ENCODE measurements at places on chromosomes 5 and 9.

DNA sequence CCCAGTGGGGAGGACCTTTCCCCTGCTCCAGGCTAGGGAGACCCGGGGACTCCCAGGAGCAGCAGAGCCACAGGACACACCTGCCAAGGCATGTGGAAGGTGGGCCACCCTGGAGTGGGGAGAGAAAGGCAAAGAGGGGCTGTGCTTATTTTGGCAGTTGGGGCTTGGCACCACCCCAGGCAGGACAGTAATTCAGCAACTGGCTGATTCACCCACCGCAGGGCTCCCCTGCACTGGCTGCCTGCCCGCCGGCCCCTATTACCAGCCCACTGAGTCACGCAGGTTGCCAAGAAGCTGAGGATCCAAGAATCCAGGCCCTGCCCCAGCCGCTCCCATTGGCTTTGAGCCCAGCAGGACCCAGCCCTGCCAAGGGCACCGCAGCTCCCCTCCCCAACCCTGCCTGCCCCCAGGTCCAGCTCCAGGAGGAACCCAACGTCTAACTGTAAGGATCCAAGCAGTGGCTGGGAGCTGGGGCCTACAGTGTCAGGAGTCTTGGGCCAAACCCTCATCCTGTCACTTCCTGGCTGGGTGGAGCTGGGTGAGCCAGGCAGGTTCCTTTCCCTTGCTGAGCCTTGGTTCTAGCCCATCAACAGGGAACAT lies 14.2 kb upstream of the RALGDS start:
- DNase-seq: peak; percentile 58

GRCh38 chr5:86626149-86626548 lies 8.4 kb downstream of the COX7C start:
- DNase-seq: no peak

GRCh38 chr5:120454094-120454798 lies 9.9 kb upstream of the PRR16 start:
- DNase-seq: no peak

- no peak for DNase-seq
These were observed 4.5 kb downstream of the SPARC start for GRCh38 chr5:151682240-151682639.

DNA sequence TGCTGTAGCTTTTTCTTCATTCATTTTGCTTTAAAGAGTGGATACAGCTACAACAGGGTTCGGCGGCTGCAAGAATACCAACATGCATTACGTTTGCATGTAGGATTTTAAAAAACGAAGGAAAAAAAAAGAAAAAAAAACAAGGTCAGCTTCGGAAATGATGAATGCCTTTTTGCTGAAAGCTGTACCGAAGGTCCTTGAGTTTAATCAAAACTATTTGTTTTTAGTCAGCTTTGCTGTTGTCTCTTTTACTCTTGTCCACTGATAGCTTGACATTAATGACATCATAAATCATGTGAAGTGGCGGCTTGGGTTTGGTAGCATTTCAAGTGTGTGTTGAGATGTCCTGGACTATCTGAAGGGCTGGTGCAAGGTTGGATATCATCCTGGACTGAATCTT lies 779.1 kb downstream of the NR2F1-AS1 start:
- DNase-seq: no peak

GRCh38 chr5:79297661-79298060 lies 61.7 kb downstream of the JMY start:
- no peak for DNase-seq

DNA sequence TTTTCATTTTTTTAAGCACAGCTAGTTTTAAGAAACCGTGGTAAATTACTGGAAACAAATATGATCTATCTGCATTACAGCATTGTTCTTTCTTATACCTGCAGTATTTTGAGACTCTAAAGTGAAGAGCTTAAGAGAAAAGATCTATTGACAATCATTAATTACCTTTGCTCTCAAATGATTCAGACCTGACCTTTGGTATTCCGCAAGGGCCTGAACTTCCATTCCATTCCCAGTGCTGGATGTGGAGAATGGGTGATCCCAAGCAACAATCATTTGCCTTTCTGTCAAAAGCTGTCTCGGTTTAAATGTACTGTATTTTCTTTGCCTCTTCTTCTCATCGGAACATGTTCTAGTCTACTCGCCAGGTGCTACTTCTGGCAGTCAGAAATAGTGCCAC lies 18.9 kb downstream of the NREP start:
- no peak for DNase-seq

DNA sequence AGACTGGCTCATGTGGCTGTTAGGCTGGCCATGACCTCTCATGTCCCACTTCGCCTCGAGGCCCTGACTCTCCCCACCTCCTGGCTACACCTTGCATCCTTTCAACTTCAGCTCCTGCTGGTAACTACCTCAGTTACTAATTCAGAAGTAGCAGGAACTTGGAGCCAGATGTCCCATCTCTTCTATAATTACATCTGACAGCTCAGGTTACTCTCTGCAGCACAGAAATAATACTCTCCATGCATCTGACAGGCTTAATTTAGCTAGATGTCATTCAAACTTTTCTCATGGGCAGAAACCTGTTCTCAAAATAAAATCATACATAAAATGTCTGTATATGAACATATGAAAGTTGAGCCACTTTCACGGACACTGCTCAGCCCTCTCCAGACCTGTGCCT lies 92.2 kb upstream of the IL33 start:
- DNase-seq: no peak

DNA sequence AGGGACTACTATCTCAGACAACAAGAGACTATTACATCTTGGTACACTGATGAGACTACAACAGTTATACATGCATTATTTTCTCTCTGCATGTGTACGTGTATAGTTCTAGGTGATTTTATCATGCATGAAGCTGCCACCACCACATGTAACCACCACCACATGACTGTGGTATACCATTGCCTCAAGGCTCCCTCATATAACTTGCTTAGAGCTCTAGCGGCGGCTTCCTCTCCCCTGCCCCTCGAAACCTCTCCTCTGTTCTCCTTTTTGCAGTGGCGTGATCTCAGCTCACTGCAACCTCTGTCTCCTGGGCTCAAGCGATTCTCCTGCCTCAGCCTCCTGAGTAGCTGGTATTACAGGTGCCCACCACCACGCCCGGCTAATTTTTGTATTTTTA lies 162.3 kb downstream of the AOPEP start:
- no peak for DNase-seq

- no peak for DNase-seq
These were observed 19.7 kb upstream of the CSF1R start for GRCh38 chr5:150105928-150106615.

DNA sequence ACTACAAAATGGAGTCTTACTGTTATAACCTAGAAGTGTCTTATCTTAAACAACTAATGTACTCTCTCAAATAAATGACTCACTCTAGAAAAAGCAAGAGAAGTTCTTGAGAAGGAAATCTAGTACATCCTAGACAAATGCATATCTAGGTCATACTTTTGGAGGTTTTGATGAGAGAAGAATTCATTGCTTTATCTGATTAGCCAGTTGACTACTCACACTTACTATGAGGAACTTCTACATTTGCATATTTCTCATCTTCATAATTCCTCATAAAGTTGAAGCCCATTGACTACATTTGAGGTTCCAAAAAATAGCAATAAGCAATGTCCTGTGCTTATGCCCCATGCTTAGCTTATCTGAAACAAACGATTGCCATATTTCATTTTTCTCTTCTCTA lies 2.8 kb downstream of the JAKMIP2 start:
- DNase-seq: no peak

DNA sequence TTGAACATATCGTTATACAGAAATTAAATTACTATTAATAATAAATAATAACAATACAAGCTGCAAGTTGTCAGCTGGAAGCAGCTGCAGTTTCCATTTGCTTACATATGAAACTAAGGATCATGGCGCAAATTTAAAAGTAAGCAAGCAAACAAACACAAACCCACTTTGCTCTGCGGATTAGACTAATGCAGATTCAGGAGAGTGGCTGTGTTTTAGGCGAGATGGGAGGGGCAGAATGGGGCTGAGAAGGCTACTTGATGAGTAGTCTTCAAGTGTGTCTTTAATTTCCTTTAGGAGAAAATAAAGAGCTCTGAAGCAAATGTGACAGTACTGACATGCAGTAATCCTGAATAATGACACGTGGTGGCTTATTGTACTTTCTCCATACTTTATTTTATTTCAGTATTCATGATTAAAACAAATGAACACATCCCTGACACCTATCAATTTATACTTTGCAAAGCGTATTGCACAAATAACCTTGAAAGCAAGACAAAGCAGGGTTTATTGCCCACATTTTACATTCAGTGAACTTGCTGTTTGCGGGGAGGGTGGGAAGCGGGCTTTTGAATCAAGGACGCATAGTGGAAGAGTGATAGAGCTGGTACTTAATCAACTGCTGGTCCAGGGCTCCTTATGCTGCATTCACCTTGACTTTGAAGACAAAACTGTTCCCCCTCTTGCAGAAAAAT lies 221.4 kb upstream of the TRIM32 start:
- no peak for DNase-seq

DNA sequence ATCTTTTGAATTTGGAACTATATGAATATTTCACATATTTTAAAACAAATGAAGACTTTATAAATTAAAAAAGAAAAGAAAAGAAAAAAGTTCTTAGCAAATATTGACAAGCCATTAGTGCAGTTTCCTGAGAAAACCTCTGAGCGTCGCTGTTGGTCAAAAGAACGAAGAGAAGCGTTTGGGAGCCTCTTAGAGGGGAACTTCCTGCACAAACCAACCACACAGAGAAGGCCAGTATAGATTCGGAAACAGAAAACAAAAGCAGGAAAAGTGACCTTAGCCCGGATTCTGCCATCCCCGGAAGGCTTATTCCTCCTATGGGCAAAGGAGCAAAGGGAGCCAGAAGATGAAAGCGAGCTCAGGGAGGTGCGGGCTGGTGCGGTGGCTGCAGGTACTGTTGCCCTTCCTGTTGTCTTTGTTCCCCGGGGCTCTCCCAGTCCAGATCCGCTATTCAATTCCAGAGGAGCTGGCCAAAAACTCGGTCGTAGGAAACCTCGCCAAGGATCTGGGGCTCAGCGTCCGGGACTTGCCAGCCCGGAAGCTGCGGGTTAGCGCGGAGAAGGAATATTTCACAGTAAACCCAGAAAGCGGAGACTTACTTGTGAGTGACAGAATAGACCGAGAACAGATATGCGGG lies at the start of gene PCDHGB2:
Gene PCDHGB2, plus strand, starts transcription at position 205 of the 637 bp plus-strand sequence. Its CDS starts 142 bp downstream, at position 347.
- no peak for DNase-seq

DNA sequence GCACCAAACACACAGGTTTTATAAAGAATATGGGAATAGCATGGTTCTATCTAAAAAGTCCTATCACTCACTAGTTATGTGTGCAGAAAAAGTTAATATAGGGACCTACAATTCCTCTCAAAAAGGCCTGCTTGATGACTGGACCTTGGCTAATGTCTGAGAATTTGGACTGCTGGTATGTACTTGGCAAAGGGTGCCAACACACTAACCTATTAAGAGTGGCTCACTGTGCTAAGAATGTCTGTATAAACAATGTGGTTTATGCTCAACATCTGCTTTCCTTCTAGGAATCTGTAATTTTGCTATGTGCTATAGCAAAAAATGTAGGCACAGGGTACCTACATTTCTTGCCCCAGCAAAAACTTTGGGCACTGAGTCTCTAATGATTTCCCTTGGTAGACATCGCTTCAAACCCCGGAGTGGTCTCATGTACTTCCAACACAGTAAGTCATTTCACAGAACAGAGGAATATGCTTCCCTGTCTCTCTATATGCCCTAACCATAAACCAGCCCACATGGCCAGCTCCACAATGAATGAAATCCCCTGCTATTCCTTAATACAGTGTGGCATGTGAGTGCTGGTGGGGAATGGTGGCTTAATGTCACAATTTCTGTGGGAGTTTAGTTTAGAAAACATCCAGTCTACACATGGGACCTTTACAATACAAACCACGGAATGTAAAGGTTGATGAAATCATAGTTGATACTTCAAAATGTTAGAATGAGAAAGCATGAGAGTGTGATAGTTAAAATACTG lies 101.7 kb downstream of the UBAP2 start:
- DNase-seq: no peak

- DNase-seq: no peak
These were observed 6.6 kb downstream of the SLC22A4 start for GRCh38 chr5:132300577-132301343.

- no peak for DNase-seq
These were observed 10.2 kb downstream of the DCANP1 start for GRCh38 chr5:135436951-135437418.

DNA sequence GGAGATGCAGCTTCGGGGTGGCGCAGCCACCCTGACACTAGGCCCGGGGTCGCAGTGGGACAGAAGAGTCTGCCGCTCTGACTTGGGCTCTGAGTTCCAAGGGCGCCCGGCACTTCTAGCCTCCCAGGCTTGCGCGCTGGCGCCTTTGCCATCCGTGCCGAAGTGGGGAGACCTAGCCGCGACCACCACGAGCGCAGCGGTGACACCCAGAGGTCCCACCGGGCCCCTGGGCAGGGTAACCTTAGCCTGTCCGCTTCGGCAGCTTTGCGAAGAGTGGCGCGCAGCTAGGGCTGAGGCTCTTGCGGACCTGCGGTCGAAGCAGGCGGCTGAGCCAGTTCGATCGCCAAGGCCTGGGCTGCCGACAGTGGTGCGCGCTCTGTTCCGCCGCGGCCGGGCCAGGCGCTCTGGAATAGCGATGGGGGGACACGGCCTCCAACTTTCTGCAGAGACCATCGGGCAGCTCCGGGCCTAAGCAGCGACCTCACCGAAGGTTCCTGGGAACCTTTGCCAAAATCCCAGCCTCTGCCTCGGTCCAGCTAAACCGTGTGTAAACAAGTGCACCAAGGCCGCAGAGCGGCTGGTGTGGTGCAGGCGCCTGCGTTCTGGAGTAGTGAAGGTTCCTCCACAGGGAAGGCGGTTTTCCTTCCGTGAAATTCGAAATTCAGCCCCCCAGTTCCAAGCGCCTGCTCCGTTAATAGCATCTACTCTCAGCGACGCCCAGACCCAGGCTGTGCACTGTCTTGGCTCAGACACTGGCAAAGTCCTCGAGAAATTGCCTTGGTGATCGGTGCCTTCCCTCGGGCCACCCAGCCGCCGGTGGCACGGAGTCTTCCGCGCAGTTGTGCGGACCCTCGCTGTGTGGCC lies 7.4 kb downstream of the TLX3 start:
- DNase-seq: no peak

GRCh38 chr5:41736641-41737040 lies 133.6 kb downstream of the OXCT1 start:
- DNase-seq: no peak

- DNase-seq: no peak
These were observed 883.1 kb downstream of the CDH18 start for GRCh38 chr5:19104948-19105347.

GRCh38 chr9:133729617-133730281 lies 8.4 kb downstream of the SARDH start:
- no peak for DNase-seq

GRCh38 chr9:118957585-118957984 lies 411.6 kb downstream of the BRINP1 start:
- no peak for DNase-seq

- DNase-seq: no peak
These were observed 53.3 kb downstream of the JADE2 start for GRCh38 chr5:134578578-134579283.

Measured in CD8-positive, alpha-beta memory T cell (primary cell).